ENCODE measurements at places on chromosomes 16 and 17.
A peak's percentile ranks its signal among the peaks of the same experiment; 100 is the strongest.

- no peak for DNase-seq
Observed at GRCh38 chr17:8847891-8848290, 19.6 kb downstream of the PIK3R6 start.

DNA sequence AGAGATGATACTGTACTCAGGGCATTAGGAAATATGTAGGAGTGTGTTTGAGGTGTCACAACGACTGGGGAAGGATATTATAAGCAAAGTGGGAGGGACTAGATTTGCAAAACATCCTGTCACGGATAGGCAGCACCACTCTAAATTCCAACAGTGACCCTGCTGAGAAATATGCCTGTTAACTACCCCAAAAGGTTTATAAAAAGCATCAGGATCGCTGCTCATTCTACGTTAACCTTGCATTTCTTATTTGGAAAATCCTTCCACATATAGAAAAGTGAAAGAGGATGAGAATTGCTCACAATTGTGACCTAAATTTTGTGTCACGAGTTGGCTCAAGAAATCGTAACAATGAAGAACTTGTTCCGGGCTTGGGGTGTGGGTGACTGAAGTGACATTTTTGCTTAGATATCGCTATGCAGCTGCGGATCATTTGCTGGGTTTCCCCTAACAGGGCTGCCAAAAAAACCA, 51.6 kb downstream of the N4BP1 start:
- no peak for DNase-seq

DNA sequence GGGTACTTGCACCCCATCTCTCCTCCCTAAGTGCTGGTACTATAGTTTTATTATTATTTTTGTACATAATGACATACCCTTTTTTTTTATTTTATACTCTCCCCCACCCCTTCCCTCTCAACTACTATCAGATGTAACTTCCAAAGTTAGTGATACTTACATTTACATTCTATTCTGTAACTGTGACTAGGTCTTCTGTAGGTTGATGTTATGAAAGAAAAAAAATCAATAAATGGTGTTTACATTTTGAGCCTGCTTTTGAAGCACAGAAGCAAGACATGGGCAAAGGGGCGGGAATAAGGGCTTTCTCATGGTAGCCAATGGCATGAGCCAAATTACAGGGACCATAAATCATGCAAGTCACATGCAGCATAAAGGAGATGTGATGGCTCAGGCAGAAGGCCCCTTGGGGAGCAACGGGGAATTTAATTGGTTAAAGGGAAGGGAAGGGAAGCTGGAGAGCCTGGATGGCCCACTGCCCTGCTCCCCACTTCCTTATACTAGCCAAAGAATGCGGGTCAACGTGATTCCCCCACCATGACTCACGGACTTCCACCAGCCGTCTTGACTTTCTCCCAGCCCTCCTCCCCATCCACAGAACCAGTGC, 2.4 kb upstream of the ACSF2 start:
- no peak for DNase-seq

GRCh38 chr17:77836557-77837041, 121.9 kb upstream of the TNRC6C start:
- DNase-seq = no peak

GRCh38 chr17:77145612-77146245, 5.0 kb downstream of the SEC14L1 start:
- DNase-seq = peak; percentile 62

DNA sequence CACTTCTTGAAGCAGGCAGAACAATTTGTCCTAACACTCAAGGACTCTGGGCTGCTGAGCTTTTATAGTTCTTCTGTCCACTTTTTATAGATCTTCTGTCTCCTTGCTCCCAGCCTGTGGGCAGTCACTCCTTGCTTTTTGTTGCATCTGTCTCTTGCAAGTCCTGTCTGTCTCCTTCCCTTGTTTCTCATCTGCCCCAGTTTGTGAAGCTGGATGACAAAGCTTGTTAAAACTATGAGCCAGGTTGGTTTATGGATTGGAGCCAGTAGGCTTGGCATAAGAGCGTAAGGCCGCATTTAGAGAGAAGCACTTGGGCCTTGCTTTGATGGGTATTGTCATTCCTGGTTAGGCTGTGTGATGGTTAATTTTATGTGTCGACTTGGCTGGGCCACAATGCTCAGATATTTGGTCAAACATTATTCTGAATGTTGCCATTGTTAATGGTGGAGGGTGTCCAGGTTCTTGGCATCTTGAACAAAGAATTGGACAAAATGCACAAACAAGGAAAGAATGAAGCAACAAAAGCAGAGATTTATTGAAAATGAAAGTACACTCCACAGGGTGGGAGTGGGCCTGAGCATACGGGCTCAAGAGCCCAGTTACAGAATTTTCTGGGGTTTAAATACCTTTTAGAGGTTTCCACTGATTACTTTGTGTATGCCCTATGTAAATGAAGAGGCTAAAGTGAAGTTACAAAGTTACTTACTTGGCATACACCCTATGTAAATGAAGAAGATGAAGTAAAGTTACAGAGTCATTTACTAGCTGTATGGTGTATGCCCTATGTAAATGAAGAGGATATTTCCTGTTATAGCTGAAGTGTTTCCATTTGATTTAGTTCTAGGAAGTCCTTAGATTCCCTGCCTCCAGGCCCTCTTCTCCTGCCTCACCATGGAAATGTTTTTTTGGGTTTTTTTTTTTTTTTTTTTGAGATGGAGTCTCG, 8.0 kb upstream of the CPPED1 start:
- DNase-seq = no peak

DNA sequence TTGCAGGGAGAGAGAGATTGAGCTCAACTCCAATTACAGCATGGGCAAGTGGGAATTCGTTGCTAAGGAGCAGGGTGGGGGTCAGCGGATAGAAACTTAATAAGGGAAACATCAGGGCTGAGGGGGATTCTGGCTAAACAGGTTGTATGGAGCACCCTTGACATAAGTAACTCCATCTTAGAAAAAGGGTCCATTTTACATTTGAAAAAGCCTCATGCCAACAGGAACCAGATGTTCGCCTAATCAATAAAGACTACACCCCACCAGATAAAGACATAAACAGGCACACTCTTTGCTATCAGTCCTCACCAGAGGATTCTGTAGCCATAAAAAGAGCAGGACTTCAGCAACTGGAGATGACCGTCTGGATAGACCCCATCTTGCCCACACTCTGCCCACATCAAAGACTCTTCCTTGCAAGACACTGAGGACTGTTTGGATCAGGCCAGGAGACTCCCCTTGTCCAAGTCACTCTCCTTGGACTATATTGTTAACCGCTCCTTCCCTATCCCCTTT, 1.6 kb upstream of the LRRC75A start:
- DNase-seq = no peak

- no peak for DNase-seq
Observed at GRCh38 chr16:67541391-67542263, 13.0 kb downstream of the RIPOR1 start.

DNA sequence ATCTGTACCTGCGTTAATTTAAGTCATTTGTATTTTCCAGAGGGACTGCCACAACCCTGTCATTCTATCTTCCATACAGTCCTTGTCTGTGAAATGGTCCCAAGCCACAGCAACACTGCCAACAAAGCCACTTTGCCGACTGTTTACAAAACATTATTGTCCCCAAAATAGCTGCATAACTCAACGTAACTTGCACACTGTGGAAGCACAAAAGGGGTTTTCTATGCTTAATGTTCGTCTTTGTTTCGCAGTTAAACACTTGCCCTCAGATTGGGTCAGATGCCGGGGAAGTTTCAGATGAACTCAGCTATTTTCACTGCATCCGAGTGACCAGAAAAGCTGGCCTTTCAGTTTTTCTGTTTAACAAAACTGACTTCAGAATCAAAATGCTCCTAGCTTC, 4.6 kb downstream of the SEC14L5 start:
- peak; percentile 95 for DNase-seq

GRCh38 chr17:50214976-50215760, 13.7 kb upstream of the COL1A1 start:
- no peak for DNase-seq

- no peak for DNase-seq
Observed at GRCh38 chr17:7380855-7381683, at the start of gene TNK1. Gene TNK1 (plus strand): TSS chr17:7381089. CDS start chr17:7382927, 1,838 bp downstream.

GRCh38 chr16:2471016-2471652, at the start of gene NTN3:
Gene NTN3 (plus strand): TSS chr16:2471297. CDS start chr16:2471702, 405 bp downstream.
- no peak for DNase-seq

DNA sequence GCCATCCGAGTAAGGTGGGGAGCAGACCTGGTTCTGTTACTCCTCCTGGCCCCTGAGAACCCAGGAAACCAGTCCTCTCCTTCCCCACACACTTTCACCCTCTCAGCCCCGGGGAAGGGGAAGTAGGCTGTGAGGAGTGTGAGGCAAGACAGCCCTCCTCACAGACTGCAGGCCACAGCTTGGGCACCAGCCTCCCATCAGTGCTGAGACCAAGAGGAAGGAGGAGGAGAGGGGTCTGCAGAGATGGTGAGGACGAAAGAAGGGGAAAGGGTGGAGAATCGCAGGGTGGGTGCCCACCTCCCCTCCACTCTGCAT, 7.0 kb downstream of the G6PC3 start:
- no peak for DNase-seq

GRCh38 chr16:24124291-24124690, 131.8 kb upstream of the CACNG3 start:
- DNase-seq = no peak

- DNase-seq = no peak
Observed at GRCh38 chr16:53085369-53085843, 30.6 kb downstream of the CHD9 start.

GRCh38 chr17:74241431-74241830, 28.1 kb downstream of the TTYH2 start:
- DNase-seq = peak; percentile 45

DNA sequence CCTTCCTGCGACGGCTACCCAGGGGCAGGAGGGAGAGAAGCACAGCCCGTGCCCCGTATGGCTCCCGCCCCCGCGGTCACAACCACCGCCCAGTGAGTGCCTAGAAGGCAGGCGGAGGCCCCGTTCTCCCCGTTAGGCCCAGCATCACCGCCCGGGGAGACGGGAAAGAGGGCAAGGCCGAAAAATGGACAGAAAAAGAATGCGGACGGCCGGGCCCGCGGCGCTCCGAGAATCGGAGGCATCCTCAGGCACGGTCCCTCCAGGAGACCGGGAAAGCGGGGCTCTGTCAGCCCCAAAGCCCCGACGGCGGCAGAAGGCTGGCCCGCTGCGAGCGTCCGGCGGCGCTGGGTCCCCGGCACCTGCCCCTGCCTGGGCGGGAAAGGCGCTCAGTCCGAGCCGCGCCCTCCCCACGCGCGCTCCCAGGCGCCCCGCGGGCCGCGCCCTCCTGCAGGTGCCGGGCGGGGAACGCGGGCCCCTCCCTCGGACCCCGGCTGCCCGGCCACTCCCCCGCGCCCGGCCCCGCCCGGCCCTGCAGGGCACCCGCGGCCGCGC, 407 bp downstream of the MCRIP1 start:
- no peak for DNase-seq

GRCh38 chr17:2621241-2621640, 27.8 kb downstream of the PAFAH1B1 start:
- DNase-seq = no peak

- DNase-seq = no peak
Observed at GRCh38 chr16:75308011-75308410, 56.6 kb upstream of the BCAR1 start.

GRCh38 chr16:53876811-53877210, 172.9 kb downstream of the FTO start:
- DNase-seq = no peak

All from hippocampal formation (tissue), 2 donors.